ENCODE measurements at places on chromosomes 6 and 20. TPM values are rescaled to one million over a fixed set of nuclear protein-coding genes. Genes with fewer than 3 reads are reported as not detected.

The NTSR1 gene
- 0.34 TPM for polyA plus RNA-seq

GRCh38 chr6:116111552-116112528 lies 11.2 kb downstream of the NT5DC1 start:
- DNase-seq: peak; percentile 65

DNA sequence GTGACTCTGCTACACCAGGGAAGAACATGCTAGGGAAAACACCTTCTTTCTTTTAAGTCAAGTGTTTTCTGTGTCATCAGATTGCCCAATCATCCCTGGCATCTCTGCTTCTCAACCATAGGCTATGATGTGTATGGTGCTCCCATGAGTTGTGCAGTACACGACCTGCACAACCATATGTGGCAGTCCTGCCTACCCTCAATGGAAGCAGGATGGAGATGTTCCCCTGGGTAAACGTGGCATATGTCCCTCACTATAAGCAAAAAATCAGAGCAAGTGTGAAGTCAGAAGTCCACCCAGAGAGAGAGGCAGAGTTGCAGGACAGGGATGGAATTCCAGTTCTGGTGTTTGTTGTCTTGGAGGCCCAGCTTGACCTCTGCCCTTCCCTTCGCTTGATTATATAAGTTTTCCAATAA lies 10.3 kb upstream of the SNHG17 start:
- no peak for DNase-seq

DNA sequence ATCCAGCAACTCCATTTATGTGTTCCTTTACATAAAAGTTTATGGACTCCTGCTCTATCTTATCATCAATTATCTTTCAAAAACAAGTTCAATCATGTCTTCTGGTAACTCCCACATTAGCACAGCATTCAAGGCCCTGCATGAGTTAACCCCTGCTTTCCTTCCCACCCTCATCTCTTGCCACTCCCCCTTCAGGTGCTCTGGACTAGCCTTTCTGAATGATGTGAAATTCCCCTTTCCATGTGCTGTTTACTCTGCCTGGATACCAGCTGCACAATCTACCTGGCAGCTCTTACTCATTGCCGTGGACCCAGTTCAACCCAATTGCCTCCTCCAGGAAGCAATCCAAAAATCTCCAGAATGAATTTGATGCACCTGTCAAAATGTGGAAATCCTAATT lies 11.9 kb downstream of the ADGRF4 start:
- DNase-seq: no peak

Measured in cardiac muscle cell (in vitro differentiated cells and primary cell).